ENCODE measurements at places on chromosomes 3 and 15.

DNA sequence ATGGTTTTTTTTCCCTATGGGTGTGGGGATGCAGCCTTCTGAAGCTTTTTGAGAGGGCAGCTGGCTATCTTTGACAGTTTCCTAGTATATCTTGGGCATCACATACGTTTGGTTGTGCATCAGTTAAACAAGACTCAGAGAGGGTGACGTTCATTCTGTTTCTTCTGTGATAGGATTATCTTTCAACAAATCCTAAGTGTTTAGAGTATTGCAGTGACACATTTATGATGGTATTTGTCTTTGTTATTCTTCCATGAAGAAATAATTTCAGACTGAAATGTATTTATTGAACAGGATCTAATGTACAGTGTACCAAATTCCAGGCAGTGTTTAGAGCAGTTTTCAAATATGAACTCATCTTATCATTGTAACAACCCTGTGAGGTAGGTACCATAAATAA lies 114.4 kb downstream of the PLCL2 start:
- no peak for DNase-seq

DNA sequence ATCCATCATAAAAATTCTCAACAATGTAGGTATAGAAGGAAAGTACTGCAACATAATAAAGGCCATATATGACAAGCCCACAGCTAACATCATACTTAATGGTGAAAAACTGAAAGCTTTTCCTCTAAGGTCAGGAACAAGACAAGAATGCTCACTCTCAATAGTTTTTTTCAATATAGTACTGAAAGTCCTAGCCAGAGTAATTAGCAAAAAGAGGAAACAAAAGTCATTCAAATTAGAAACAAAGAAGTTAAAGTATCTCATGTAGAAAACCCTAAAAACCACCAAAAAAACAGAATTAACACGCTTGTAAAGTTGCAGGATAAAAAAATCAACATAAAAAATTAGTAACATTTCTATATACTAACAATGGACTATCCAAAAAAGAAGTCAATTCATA lies 61.8 kb downstream of the MYH15 start:
- DNase-seq = no peak

DNA sequence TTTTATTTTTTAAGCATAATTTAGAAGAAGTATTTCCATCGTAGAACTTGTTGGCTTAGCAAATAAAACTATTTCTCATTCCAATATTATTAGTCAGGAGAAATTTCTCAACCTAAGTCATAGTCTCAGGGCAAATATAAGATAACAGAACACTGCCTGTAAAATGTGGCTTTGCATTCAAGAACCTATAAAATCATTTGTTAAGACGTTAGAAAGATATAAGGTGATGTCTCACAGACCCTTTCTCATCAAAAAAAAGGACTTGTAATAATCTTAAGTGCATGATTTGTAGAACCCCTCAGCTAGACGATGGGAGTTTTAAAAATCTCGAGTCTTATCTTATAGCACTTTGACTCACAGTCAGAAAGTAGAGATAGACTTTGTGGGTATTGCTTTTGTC lies 314.7 kb upstream of the CFAP20DC start:
- DNase-seq = no peak

- no peak for DNase-seq
Measured at GRCh38 chr3:113279686-113280085, 68.3 kb downstream of the BOC start.

Measured in omental fat pad (tissue), 4 donors.